ENCODE measurements at places on chromosomes 6 and 20. TPM values are rescaled to one million over a fixed set of nuclear protein-coding genes. Genes with fewer than 3 reads are reported as not detected.

Gene TREM2
- total RNA-seq, result not detected

Gene HLA-DPA1
- total RNA-seq, result 6.3 TPM

GRCh38 chr6:115544765-115545671 lies 515.7 kb downstream of the FRK start:
- DNase-seq, result no peak

GRCh38 chr6:54191461-54191860 lies 80.2 kb downstream of the MLIP start:
- peak; percentile 88 for DNase-seq

- DNase-seq, result peak; percentile 50
Measured at GRCh38 chr20:33803921-33804337, 7.2 kb upstream of the CHMP4B start.

DNA sequence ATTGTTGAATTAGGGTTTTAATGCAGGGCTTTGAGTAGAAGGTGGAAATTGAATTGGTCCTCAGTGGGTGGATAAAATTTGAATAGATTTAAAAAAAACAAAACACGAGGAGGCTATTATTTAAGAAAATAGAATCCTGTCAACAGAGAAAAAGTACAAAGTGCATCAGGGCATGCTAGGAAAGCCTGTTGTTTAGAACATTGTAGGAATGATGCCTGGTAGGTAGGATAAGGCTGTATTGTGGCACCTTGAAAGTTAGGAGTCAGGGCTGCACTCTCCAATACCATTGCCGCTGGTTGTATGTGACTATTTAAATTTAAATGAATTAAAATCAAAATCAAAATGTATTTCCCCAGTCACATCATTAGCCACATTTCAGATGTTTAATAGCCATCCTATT lies 363.9 kb downstream of the UTRN start:
- DNase-seq, result no peak

DNA sequence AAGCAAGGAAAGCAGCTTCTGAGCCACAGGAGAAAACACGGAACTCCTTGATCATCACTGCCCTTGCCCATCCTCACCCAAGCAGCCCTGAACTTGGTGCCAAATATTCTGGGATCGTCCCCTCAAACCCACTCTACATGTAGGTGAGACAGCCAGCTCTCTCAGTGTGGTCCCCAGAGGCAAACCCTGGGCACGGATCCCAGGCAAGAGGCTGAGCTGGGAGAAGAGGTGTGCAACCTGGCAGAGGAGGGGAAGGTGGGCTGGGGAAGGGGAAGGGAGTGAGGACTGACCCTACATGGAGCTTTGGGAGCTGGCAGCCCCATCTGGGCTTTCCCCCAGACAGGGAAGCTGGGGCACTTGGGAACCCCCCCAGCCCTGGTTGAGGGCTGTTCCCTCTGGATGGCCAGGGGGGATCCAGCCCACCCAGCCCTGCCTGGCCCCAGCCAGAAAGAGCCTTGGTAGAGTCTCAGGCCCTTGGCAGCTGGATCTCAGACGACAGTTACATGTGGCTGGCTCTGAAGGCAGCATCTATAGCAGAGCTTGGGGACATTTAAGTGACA lies 186.2 kb upstream of the CST7 start:
- DNase-seq, result no peak

DNA sequence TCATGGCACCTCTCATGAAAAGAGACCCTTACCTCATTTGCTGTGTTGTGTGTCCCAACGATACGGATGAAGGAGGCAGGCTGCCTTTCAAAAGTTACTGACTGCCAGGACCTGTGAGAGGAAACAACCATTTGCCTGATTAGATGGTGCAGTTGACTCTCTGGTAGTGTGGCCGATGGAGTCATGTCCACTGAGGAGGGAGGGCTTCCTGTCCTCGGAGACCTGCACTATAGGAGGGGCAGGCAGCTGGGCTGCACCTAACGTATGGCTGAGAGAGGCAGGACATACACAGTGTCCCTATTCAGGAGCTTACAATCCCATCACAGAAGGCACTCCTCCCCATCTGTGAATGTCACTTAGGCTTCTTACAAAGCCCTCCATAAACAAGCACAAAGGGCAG lies 373.0 kb downstream of the ZFAND3 start:
- DNase-seq, result no peak

- DNase-seq, result no peak
Measured at GRCh38 chr6:166228839-166229528, 61.3 kb upstream of the TBXT start.

DNA sequence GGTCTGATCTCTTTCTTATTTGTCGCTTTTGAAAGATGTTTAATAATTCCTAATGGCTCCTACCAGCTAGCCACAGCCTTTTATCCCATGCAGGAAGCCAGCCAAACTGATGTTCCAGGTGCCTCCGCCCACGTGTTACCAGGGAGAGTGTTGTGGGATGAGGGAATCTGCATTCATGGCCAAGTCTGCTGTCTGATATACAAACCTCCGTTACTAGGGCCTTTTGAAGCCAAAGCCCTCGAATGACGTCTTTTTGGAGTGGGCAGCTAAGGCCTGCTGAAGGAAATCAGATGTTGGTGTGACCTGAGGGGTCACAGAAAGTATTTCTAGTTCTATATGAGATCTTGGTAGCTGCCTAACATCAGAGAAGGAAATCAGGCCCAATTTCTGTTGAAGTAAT lies 21.3 kb downstream of the STK35 start:
- DNase-seq, result no peak

DNA sequence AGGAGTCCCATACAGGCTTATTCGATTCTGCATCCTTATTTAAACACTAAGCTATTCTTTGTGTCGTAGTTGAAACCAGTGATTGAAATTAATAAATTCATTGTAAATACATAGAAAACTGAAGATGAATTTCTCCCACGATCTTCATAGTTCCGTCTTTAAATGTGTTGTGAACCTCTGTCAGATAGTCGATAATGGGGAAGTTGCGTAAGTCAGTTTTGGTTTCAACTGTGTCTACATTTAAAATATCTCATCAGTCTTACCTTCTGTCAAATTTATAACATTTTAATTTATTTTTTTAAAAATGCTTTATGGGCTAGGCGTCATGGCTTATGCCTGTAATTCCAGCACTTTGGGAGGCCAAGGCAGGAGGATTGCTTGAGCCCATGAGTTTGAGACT lies 12.7 kb downstream of the STX11 start:
- DNase-seq, result no peak

- DNase-seq, result no peak
Measured at GRCh38 chr6:85400331-85400730, 49.6 kb upstream of the NT5E start.

DNA sequence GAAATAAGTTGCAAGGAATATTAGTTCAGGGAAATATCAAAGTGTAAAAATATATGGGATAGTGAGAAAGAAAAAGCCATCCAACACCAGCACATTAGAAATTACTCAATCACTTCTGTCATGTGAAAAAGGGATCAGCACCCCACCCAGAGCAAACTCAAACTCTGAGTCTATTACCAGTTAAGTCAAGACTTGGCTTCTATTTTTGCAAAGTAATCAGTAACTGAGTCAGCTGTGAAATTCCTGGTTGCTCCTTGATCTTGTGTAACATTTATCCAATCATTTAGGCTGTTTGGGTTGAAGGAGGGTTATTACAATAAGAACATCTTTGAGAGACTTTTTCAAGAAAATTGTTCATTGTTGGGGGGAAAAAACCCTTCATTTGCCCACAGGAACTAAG lies 51.2 kb downstream of the SLC22A23 start:
- DNase-seq, result no peak
